ENCODE measurements at places on chromosomes 5 and 9.
A peak's percentile ranks its signal among the peaks of the same experiment; 100 is the strongest.

DNA sequence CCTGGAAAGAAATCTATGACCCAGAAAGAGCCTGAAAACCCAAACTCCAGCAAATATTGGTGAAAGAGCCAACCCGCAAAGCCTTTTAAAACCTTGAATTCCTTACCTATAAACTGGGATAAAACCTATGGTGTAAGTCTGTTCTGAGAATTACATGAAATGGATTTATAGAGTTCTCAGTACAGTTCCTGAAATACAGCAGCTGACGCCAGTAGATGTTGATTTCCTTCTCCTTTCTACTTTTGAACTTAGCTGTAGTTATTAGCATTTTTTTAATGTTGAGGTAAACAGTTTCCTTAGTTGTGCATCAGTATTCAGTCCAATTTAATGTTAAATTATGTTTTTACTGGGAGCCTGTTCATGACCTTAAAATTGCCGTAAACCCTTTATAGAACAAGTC is 3.7 kb downstream of the SPIN1 start:
- ATAC-seq = no peak

- ATAC-seq = no peak
Observed at GRCh38 chr5:174084691-174085154, 39.2 kb downstream of the NSG2 start.

DNA sequence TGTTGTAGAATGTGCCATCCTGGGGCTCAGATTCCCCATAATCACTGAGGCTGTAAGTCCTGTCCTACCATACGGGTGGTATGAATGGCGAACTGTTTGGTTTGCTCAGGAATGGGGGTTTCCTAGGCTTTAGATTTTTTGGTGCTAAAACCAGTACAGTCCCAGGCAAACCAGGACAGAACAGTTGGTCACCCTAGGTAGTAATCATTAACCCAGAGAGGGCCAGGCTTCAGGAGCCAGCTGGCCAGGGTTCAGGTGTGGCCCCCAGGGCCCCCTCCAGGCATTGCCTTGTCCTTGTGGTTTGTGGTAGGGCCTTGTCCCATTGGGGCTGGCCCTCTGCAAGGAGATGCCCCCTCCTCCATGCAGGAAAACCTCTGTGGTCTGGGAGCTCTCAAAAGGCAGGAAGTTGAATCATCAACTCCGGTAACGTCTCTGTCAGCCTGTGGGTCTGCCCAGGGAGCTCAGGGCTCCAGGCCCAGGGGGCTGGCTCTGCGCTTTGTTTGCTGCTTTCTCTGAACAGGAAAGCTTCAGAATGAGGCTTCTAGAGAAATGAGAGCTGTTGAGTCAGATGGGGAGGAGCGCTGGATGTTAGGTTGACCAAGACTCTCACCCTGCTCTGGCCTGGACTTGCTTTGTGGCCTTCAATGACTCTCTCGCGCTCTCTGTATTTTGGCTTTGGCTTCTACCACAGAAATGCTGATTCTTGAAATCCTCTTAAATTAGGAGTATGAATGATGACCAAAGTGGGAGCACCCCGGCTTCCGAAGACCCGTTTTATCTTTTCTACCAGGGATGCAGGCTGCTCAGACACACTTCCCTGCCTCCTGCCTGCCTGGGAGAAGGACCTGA is 22.2 kb upstream of the JADE2 start:
- peak; percentile 95 for ATAC-seq

DNA sequence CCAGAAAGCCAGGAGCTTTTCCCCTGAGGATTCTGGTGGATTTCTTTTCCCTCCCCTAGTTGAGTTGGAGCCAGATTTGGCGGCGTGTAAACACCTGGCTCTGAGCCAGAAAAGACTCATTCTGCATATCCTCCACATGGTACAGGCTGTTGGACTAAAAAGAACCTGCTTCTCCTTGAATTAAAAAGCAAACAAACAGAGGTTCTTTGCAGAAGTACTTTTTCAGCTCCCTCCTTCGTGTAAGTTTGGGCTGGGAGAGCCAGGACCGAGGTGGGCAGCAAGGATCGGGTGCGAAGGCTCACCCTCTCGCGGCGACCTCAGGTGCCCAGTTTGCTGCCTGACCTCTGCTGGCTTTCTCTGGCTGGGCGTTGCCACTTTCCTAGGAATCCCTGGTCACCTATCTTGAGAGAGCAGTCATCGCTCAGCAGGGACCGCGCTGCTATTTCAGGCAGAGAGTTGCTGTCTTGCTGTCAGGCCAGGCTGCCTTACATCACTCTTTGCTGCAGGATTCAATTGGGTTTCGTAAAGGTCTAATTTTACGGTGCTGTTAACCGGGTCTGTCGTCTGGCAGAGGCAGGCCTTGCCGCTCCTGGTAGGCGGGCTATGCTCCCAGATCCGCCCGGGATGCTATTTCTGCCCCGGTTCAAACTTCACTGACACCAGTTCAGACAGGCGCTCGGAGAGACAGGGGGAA is 3.2 kb downstream of the PAPPA start:
- ATAC-seq = no peak

GRCh38 chr9:70901746-70902145 is 219.7 kb downstream of the TRPM3 start:
- ATAC-seq = no peak

- no peak for ATAC-seq
Observed at GRCh38 chr5:143862271-143862670, 50.3 kb downstream of the HMHB1 start.

GRCh38 chr5:134209477-134210245 is 16.2 kb downstream of the PPP2CA start:
- ATAC-seq = no peak

DNA sequence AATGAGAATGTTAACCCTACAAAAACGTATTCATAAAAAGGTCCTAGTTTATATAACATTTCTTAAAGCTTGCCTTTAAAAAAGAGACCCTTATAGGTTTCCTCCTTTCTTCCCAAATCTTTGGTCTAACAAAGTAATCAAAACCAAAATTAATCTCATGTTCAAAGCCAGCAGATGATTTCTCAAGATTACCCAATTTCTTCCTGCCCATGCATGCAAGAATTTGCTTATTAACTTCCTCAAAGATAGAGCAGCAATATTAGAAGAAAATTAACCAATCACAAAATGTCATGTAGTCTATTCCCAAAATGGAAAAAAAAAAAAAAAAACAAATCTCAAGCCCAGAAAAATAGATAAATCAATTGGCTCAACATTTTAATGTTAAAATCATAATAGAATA is 114.9 kb downstream of the MLLT3 start:
- ATAC-seq = no peak

DNA sequence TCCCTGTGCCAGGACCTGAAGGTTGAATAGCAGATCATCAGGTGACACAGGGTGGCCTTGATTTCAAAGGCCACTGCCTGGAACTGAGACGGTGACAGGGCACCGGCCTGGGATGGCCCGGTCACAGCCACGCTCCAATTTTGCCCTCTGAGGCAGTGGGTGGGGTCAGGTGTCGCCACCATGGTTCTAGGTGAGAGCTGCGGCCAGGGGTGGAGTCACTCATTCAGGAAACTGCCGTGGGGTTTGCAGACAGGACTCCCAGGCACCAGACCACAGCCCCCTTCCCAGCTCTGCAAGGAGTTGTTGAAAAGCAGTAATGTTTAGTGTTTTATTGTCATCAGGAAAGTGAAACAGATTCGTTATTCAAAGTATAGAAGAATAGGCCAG is 17.3 kb upstream of the RNU6ATAC start:
- ATAC-seq = peak; percentile 49

DNA sequence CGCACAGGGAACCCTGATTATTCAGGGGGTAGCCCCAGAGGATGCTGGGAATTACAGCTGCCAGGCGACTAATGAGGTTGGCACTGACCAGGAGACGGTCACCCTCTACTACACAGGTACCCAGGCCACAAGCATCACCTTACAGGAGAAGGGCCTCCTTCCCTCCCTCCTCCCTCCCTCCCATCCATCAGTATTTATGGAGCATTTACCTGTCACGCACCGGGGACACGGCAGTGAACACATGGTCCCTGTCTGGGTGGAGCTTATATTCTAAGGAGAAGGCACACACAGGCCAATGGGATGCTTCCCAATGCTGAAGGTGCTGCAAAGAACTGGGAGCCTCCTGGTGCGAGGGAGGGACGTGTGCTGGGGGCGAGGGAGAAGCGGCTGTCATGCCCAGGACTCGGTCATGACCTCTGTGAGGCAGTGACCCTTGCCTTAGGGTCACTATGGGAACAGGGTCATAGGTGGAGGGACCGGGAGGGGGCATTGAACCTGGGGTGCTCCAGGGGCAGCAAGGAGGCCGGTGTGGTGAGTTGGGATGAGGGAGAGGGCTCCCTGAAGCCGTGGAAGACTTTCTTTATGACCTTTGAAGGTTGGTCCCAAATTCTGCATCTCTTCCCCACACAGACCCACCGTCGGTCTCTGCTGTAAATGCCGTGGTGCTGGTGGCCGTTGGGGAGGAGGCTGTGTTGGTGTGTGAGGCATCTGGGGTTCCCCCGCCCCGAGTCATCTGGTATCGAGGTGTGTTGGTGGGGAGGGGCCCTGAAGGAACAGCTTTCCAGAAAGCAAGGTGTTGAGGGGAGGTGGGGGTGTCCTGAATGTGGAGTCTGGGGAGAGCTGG is 41.5 kb downstream of the HMCN2 start:
- ATAC-seq = peak; percentile 24
